Fibroblast of the conjunctiva (primary cell): ENCODE measurements at places on chromosomes 7 and 10.

DNA sequence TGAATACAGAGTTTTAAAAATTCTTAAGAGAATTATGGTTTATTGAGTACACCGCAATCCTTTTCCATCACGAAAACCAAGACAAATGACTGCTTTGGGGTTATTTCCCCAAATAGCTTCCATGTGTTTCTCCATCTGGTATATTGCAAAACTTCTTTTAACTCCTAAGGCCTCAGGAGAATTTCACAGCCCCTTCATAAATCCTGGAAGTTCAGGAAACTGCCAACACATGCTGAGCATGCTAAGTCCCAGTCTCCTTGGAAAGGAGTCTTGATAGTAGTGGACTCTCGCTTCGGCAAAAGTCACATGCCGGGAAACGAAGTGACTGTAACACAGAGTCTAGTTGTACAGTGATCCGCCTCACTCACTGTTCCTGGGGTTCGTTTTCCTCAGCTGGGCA lies 88.1 kb upstream of the RSU1 start:
- DNase-seq, result peak; percentile 38

- DNase-seq, result no peak
These were observed 21.8 kb downstream of the PRKCQ start for GRCh38 chr10:6558272-6558671.

GRCh38 chr10:8245814-8246142 lies 191.3 kb downstream of the GATA3 start:
- no peak for DNase-seq

GRCh38 chr10:104337985-104338735 lies at the start of gene ITPRIP:
Gene ITPRIP (minus strand): TSS chr10:104338465. CDS start chr10:104316051, 22,414 bp downstream.
- DNase-seq, result no peak

DNA sequence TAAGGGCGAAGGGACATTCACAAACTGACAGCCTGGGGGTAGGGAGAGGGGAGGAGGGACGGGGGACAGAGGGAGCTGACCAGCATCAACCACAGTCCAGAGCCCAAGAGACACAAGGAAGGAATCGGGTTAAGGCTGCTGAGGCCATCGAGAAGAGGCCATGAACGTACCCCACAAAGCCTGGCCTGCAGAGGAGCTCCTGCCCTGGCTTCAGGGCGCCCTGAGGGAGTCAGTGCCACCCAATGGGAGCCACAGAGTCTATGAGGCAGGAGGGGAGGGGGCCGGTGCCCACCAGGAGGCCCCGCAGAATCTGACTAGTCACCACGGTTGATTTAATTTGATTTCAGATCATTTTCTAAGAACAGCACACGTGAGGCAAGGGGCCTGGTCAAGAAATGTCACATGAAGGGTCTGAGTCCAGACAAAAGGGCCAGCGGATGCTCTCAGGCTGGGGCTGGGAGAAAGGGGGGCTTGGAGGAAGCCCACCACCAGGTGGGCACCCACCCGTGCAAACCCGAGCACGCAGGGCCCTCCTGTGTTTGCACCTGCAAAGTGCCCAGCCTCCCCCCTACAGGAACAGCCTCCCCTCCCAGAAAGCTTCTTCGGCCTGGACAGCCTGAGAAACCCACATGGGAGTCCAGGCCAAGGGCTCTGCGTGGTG lies 40.4 kb downstream of the CAMK2B start:
- DNase-seq, result no peak

DNA sequence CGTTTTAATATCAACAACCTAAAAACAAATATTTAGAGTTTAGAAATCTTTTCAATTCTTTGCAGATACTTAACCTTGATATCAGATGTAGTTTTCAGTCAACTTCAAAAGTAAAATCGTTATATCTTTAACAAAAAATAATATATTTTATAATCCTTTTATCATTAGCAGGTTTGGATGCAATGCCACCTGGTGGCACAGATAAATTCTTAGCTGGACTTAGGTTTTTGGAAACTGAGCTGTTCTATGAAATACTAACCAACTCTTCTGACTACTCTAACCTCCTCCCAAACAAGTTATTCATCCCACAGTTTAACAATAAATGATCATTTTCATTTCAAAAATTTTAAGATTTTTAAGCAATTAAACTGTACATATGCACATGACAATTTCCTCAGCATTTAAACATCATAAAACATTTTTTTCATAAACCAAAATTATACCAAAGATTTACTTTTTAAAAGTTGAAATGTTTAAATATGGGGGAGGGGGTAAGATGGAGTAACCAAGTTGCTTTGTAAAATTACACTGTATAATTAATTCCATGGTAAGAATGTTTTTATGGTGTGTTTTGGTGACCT lies 56.9 kb downstream of the HIBADH start:
- DNase-seq, result peak; percentile 9

GRCh38 chr7:30468791-30469190 lies 9.8 kb downstream of the NOD1 start:
- no peak for DNase-seq

DNA sequence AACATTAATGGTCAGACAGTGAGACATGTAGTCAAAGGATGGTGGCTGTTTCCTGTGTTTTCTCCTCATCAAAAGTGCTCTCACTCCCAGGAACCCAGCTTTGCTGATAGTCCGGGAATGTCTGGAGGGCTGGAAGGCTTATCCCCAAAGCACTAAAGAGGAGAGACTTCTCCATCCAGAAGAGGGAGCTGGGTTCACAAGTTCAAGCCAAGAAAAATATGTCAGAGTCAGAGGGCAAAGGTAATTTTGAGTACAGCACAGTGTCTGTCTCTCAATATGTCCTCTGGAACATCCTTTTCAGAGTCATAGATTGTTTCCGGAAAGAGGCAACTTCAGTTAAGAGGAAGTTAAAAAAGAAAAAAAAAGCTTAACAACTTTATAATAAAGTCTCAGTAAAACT lies 281.5 kb upstream of the PHYHIPL start:
- DNase-seq, result no peak

- no peak for DNase-seq
These were observed 343.4 kb downstream of the PRPF18 start for GRCh38 chr10:13930120-13930519.

DNA sequence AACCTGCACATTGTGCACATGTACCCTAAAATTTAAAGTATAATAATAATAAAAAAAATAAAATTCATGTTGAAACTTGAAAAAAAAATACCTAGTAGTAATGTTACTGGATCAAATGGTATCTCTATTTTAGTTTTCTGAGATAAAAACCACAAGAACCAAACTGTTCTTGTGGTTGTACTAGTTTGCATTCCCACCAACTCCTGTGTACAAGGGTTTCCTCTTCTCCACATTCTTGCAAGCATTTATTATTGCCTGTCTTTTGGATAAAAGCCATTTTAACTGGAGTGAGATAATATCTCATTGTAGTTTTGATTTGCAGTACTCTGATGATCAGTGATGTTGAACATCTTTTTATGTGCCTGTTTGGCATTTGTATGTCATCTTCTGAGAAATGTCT lies 177.7 kb downstream of the KIF20B start:
- no peak for DNase-seq

- no peak for DNase-seq
These were observed 10.1 kb downstream of the CHN2 start for GRCh38 chr7:29204491-29205272.

- peak; percentile 9 for DNase-seq
These were observed 382.7 kb downstream of the SFMBT2 start for GRCh38 chr10:7027913-7028808.
